Left ventricle myocardium inferior (tissue), 1 donor: ENCODE measurements at places on chromosomes 4 and X.

DNA sequence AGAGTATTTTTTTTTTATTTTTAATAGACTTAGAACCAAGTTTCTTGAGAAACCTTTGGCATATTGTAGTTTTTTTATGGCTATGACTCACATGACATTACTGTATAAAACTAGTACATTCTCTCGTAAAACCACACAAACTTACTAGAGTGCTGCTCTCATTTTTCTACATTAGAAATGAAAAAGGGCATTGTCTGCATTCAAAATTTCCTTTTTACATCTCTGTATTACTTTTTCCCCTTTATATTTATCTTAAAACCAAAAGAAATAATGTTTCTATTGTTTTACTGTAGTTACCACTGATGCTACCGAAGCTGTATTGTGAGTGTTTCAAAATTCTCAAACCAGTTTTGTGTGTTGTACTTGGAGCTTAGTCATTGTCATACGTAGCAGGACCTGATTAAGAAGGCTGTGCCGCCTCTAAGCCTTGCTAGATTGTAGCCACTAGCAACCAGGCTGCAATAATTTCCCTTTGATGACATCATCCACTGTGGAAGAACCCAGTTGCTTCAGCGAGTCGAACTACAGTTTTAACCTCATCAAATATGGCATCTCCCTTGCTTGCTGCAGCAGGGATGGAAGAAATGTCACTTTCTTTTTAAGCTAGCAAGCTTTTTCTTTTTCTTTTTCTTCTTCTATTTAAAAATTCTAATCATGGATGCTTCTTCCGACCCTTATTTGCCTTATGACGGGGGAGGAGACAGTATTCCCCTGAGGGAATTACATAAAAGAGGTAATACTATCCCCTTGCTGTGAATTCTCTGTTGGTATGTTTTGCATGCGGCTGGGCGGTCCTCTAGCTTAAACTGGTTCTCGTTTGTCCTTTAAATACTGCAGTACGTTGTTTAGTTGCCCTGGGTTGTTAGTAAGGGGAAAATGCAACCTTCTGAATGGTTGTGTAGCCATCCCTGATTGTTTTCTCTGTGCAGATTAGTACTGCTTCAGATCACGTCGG, 39.6 kb downstream of the CLCN3 start:
- no peak for DNase-seq

DNA sequence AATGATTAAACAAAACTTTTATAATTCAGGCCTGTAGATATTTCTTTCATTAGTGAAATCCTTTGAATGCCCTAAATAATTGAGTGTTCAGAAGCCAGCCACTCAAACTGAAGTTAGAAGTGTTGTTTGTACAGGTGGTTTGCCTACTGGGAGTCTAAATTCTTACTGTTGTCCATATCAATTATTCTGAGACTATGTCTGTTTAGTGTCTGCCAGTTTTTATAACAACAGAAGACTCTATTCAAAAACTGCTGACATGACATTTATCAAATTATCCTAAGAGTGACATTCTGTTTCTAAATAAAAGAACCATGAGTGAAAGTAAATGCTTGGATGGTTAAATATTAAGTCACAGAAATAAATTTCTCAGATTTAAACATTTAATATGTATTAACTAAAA, 375.1 kb downstream of the FAT4 start:
- no peak for DNase-seq

DNA sequence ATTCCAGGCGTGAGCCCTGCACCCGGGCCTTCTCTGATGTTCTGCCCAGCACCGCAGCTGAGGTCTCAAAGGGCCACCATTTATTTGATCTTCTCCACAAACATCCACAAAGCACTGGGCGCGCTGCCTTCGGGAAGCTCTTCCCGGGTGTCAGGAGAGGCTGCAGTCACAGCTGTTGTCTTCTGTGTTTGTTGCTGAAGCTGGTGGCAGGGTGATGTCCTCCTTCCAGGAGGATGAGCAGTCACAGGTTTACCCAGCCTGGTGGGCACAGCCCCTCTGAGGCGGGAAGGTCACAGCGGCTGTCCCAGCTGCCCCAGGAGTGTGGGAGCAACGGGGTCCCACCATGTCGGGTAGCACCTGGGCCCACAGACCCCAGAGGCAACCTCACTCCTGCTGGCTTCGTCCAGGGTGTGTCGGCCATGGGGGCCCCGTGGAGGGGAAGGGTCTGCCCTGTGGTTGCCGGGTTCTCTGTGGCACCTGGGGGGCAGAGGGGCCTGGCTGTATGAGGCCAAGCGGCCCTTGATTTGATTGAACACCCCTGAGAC, 27.6 kb downstream of the FGFRL1 start:
- DNase-seq: no peak

- no peak for DNase-seq
Observed at GRCh38 chr4:53861856-53862610, 202.4 kb downstream of the CHIC2 start.
